ENCODE measurements at places on chromosomes 7 and 10.

DNA sequence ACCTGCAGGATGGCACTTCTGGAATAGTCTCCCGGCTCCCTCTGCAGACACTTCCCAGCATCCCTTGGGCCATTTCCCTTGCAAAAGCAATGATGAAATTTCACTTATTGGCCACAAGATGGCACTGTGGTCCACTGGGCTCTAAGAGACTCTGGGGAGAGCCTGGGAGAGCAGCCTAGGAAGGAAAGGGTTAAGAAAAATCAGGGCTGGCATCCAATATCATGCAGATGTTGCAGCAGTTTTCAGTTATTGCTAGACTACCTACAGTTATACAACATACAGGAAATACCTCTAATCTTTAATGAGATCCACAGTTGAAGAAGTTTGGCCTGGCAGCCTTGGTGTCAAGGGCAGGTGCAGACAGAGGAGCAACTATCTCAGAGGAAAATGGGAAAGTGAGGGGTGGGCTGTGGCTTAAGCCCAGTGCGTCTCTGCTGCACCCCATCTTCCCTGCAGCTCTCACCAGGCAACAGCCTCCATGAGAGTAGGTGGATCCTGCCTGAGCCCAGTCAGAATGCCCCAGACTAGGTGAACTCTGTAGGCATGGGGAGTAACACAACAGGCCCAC lies 100.2 kb upstream of the PRSS58 start:
- DNase-seq = peak; percentile 87

- DNase-seq = no peak
Measured at GRCh38 chr7:20432071-20432470, 101.4 kb downstream of the ITGB8 start.

DNA sequence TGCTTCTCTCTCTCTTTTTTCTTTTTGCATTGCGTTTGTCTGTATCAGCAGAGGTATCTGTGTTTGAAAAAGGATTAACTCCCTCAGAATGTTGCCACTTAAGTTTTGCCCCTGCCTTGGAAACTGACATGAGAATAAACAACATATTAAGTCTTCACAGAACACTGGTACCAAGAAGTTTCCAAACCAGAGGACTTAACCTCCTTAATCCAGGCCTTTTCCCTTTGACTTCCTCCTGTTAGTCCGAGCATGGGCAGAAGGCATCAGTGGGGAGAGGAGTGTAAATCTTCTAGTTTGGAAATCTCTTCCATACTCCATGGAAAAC lies 681.4 kb downstream of the LRMDA start:
- no peak for DNase-seq

GRCh38 chr10:75145590-75145989 lies 34.1 kb downstream of the SAMD8 start:
- no peak for DNase-seq

- DNase-seq = peak; percentile 97
Measured at GRCh38 chr10:17075533-17076359, 53.9 kb downstream of the CUBN start.

GRCh38 chr7:151310578-151310977 lies 31.0 kb upstream of the NUB1 start:
- peak; percentile 40 for DNase-seq

- peak; percentile 49 for DNase-seq
Measured at GRCh38 chr7:121544238-121544637, 148.1 kb upstream of the FAM3C start.

DNA sequence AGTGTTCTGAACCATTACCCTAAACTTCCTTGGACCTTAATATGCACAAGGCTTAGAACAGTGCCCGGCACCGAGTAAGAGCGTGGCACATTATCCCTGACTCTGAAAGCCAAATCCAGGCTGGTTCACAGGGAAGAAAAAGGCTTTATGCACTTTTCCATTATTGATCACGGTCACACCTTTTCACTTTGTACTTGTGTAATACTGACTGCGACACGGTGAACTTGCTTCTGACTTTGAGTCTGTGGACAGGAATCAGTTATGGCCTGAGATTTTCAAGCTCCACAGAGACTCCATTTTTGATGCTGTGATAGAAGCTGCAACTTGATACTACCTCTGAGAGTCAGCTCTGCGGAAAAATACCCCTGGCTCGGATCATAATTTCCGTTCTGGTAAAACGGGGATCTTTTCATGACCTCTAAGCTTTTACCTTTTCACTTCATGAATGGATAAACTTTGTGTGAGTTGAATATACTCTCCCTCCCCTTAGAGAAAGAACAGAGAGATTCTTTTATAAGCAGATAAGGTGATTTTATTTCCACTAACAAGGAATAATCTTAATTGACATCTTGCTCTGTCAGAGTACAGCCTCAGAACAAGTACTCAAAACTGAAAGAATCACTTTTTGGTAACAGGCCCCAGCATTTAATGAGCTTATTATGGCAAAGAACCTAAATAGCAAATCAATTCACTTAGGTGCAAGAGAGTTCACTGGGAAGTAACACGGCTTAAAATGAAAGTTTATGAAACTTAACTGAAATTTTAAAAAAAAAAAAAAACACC lies 88.8 kb downstream of the ELMO1 start:
- DNase-seq = no peak

DNA sequence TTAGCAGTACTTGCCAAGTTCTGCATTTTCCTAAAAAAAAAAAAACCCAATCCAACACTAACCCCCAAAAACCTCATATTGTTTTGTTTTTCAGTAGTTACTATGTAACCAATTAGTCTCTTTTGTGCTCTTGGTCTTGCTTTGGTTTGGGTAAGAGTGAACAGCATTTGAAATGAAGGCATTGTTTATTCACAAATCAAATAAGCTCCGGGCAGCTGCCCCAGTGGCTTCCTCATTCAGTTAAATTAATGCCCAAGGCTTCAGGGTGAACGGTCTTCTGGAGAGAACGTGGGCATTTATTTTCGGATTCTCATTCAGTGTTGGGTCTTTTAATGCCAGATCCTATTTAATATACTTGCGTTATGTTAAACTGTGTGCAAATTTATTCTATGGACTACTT lies 108.7 kb downstream of the GFRA1 start:
- no peak for DNase-seq
